ENCODE measurements at places on chromosomes 1 and 21. TPM values are rescaled to one million over a fixed set of nuclear protein-coding genes. Genes with fewer than 3 reads are reported as not detected.
A peak's percentile ranks its signal among the peaks of the same experiment; 100 is the strongest.

The B3GALT2 gene
- not detected for total RNA-seq

DNA sequence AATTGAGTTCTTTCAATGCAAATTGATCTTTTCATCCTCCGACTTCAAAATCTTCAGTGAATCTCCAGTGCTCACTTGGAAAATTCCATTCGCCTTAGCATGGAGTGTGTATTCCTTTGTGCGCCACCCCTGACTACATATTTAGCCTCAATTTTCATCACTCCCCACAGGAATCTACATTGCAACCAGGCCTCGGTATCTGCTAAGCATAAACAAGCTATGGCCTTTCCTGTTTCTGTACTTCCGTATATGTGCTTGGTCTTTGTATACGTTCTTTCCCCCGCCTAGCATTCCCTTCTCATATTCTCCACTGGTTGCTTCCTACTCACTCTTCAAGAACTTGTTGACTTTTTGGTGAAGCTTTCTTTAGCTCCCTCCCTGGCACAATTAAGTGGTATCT lies 470.8 kb downstream of the LMO4 start:
- H3K4me1 ChIP-seq, result peaks cover 66% of the 10 kb centered on the region
- no peak overlapping the region for H3K4me3 ChIP-seq
- H3K36me3 ChIP-seq, result no peaks in the 10 kb centered on the region
- no peak for DNase-seq

- no peak for DNase-seq
- H3K27me3 ChIP-seq, result no peaks in the 10 kb centered on the region
- H3K36me3 ChIP-seq, result no peaks in the 10 kb centered on the region
Observed at GRCh38 chr1:229896306-229896705, 170.7 kb upstream of the GALNT2 start.

DNA sequence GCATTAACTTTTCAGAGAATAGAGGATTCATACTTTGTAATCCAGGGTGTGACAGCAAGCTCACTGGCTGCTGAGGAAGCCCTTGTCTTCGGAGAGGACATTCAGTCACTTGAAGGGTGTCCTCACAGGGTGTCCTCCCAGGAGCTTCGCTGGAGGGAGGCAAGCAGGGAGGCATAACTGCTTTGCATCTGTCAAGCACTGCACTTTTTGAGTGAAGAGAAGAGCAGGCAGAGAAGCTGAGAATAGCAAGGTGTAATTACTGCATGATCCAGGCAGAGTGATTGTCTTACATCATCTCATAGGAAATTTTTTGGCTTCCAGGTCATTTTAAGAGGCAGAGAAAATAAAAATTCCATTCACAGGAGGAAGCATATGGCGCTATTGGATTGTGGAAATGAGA lies 232.5 kb upstream of the ZP4 start:
- no peaks in the 10 kb centered on the region for H3K27me3 ChIP-seq
- H3K4me3 ChIP-seq, result no peak overlapping the region
- no peaks in the 10 kb centered on the region for H3K4me1 ChIP-seq
- no peak overlapping the region for H3K27ac ChIP-seq
- no peaks in the 10 kb centered on the region for H3K36me3 ChIP-seq

GRCh38 chr1:176119549-176119948 lies 87.5 kb downstream of the COP1 start:
- H3K4me1 ChIP-seq, result no peaks in the 10 kb centered on the region
- no peak overlapping the region for H3K27ac ChIP-seq
- peak; percentile 11 for DNase-seq
- no peak overlapping the region for H3K4me3 ChIP-seq
- no peaks in the 10 kb centered on the region for H3K27me3 ChIP-seq
- H3K36me3 ChIP-seq, result no peaks in the 10 kb centered on the region

DNA sequence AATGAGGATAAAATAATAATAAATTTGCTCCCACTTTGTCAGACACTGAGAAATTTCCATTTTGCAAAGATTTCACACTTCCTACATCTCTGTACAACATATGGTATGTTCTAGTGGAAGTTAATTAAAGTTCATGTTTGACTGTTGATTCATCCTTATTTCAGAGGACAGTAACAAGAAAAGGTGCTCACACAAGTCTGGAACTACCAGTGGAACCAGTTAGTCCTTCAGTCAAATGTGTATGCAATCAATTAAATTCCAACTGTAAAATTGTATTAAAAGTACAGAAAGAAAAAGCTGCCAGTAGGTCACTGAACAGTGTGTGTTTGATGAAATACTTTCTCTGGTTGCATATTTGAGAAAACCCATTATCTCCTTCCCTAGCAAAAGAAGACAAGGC lies 496.0 kb upstream of the PKN2 start:
- H3K36me3 ChIP-seq, result no peaks in the 10 kb centered on the region
- H3K27ac ChIP-seq, result no peak overlapping the region
- no peaks in the 10 kb centered on the region for H3K4me1 ChIP-seq

The FAM163A gene
- total RNA-seq, result not detected

DNA sequence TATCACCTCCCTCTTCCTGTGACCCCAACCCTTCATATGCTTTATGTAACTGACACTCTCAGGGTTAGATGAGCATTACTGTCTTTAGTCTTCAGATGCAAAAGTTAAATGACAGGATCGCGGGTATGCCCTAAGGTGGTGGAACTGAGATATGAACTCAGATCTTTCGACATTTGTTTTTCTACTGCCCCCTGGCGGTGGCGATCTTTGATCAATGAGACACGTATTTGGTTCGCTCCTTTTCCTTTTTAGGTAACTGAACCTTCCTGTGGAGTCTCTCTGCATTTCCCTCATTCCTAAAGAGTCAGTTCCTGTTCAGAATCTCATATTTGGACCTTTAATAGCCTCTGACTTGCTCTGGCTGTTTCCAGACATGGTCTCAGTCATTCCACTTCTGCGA lies 47.8 kb upstream of the ZP4 start:
- H3K4me1 ChIP-seq, result no peaks in the 10 kb centered on the region
- H3K27me3 ChIP-seq, result no peaks in the 10 kb centered on the region
- DNase-seq, result no peak
- no peaks in the 10 kb centered on the region for H3K36me3 ChIP-seq
- H3K27ac ChIP-seq, result no peak overlapping the region
- no peak overlapping the region for H3K4me3 ChIP-seq

DNA sequence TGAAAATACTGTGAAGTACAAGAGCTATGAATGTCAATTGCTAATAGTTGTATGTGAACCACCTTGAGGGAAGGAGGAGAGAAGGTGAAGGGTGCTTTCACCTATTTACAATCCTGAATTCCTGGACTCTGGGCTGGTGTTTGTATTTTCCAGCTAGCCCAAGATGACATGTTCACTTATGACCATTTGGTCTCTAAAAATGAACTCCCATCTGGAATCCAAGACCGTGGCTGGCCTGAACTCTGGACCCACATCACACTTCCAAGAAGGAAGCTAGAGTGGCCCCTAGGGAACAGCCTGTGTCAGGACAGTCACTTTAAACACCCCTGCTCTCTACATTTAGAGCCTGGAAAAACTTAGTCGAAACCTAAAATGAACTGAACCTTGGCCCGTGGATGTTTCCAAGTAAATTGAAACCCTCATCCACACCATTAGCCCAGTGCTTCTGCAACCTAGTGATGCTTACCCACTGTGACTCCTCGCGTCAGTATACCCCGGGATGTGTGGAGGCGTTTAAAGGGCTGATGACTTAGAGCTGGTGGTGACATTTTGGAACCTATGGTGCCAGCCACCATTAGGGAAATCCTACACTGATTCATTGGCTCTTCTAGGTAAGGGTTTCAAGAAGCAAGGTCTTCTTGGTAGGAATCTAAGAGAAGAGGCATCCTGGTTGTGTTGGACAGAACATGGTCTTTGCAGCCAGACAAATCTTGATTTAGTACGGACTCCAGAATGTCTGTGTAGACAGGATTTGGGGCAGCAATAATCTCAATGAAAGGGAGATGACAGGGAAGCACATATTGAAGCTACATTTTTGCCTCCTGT lies 171.5 kb upstream of the IRF2BP2 start:
- H3K27ac ChIP-seq, result no peak overlapping the region
- H3K4me1 ChIP-seq, result peaks cover 15% of the 10 kb centered on the region
- H3K36me3 ChIP-seq, result no peaks in the 10 kb centered on the region
- no peak overlapping the region for H3K4me3 ChIP-seq

- no peaks in the 10 kb centered on the region for H3K27me3 ChIP-seq
- no peaks in the 10 kb centered on the region for H3K36me3 ChIP-seq
- peak within 1 kb of the TSS; percentile 83 for H3K4me3 ChIP-seq
- DNase-seq, result peak; percentile 35
- peaks cover 6% of the 10 kb centered on the region for H3K4me1 ChIP-seq
- H3K27ac ChIP-seq, result no peak within 1 kb of the TSS
Observed at GRCh38 chr1:59814901-59815825, at the start of gene HOOK1. HOOK1 (plus strand) TSS chr1:59814949; CDS start chr1:59815118, 169 bp downstream.

The SPATA45 gene
- total RNA-seq, result not detected

GRCh38 chr1:169879034-169879840 lies 14.5 kb downstream of the SCYL3 start:
- no peak overlapping the region for H3K27ac ChIP-seq
- no peaks in the 10 kb centered on the region for H3K36me3 ChIP-seq
- DNase-seq, result no peak

- peak overlapping the region; percentile 69 for H3K4me3 ChIP-seq
- peak overlapping the region; percentile 68 for H3K27ac ChIP-seq
- no peaks in the 10 kb centered on the region for H3K36me3 ChIP-seq
- no peaks in the 10 kb centered on the region for H3K4me1 ChIP-seq
- no peak for DNase-seq
Observed at GRCh38 chr21:33490991-33491372, 534 bp downstream of the DNAJC28 start.

The PLEKHN1 gene
- total RNA-seq, result 3.1 TPM

The EFHD2 gene
- 30.3 TPM for total RNA-seq

- H3K4me1 ChIP-seq, result peaks cover 6% of the 10 kb centered on the region
- peak within 1 kb of the TSS; percentile 55 for H3K4me3 ChIP-seq
- no peak within 1 kb of the TSS for H3K27ac ChIP-seq
- DNase-seq, result peak; percentile 92
- H3K36me3 ChIP-seq, result no peaks in the 10 kb centered on the region
Observed at GRCh38 chr1:230426246-230427093, at the start of gene PGBD5. PGBD5 (minus strand) TSS chr1:230426332; CDS start chr1:230425928, 404 bp downstream.

The SYF2 gene
- 31.5 TPM for total RNA-seq

The CLCA4 gene
- not detected for total RNA-seq

DNA sequence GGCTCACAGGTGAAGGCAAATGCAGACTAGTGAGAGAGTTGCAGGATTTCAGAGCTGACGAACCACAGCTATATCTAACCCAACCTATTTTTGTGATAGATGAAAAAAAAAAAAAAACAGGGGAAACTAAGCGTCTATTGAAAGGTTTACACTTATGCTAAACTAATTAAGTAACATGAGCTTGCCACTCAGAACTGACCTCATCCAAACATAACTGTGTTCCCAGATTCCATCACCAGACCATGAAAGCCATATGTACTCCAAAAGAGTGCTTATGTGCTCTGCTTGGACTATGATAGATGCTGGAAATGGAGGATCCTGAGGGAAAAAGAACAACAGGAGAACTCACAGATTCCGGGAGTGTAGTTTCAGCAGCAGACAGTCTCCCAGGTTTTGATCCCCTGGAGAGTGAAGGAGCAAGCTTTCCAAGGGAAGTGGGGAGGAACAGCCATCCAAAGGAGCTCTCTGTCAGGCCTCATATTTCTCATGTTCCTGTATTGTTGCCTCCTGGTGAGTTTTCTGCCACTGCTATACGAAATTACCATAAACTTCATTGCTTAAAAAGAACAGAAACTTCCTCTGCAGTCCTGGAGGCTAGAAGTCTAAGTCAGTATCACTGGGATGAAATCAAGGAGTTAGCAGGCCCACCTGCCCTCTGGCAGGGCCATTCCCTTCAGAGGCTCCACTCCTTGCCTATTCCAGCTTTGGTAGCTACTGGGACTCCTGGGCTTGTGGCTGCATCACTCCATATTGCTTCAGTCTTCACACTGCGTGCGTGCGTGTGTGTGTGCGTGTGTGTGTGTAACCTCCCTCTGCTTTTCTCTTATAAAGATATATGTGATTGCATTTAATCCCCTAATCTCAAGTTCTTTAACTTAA lies 38.1 kb downstream of the NIBAN1 start:
- H3K36me3 ChIP-seq, result no peaks in the 10 kb centered on the region
- H3K4me1 ChIP-seq, result no peaks in the 10 kb centered on the region
- no peak for DNase-seq
- no peak overlapping the region for H3K4me3 ChIP-seq
- H3K27me3 ChIP-seq, result no peaks in the 10 kb centered on the region

GRCh38 chr1:208728815-208729214 lies 484.6 kb upstream of the PLXNA2 start:
- H3K27me3 ChIP-seq, result no peaks in the 10 kb centered on the region
- H3K4me3 ChIP-seq, result no peak overlapping the region
- no peaks in the 10 kb centered on the region for H3K4me1 ChIP-seq
- H3K27ac ChIP-seq, result no peak overlapping the region
